ENCODE measurements at places on chromosomes 1 and 21.

DNA sequence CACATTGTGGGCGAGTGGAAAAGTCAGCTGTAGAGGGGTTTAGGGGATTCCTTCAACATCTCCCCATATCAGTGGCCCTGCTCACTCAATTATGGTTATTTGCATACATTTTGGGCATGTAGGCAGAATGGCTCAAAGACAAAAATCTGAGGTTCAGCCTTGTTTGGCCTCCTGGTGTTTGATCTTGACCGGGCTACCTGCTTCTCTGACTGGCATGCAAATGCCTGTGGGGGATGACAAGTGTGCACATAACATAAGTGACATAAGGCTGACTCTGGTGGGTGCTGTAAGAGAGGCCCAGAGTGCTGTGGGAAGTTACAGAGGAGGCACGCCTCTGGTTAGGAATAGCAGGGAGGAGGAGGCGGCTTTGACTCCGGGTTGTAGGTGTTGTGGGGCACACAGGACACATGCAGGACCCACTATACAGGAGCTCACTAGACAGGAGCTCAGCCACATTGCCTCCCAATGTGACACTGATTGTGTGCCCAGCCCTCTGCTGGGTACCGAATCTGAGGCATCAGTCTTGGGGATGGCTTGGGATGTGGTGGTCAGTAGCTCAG is 29.4 kb upstream of the IL19 start:
- DNase-seq = no peak

- DNase-seq = no peak
These were observed 43.5 kb upstream of the SARS1 start for GRCh38 chr1:109170035-109170764.

DNA sequence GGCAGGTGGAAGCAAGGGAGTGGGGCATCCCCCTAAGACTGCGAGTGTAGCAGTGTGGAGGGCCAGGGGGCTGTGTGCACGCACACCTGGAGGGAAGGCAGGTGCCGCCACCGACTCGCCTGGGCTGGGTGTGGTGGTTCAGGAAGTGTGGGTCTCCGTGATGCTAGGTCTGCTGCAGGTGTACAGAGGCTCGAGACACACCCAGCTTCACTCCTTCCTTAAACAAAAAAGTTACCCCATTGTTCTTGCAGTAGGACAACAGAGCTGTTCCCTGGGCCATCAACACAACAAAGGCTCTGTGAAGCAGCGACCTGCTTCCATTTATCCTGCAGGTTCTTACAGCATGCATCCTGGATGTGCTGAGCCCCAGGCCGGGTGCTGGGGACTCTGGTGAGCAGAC is 100.4 kb upstream of the TMEM51 start:
- DNase-seq = no peak

DNA sequence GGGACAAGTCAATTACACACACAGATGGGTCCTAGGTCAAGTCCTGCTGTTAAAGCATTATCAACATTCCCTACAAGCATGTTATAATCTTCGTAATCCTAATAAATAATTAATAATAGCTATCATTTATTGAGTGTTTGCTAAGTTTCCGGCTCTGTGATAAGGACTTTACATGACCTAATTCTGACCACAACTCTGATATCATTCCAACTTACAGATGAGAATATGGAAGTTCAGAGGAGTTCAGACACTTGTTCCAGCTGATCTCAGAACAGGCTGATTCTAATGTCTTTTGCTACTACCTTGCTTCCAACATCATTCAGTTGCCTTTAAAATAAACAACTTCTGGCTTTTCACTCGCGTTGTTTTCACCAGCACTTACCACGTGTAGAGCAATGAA is 770.1 kb upstream of the CXADR start:
- DNase-seq = no peak

DNA sequence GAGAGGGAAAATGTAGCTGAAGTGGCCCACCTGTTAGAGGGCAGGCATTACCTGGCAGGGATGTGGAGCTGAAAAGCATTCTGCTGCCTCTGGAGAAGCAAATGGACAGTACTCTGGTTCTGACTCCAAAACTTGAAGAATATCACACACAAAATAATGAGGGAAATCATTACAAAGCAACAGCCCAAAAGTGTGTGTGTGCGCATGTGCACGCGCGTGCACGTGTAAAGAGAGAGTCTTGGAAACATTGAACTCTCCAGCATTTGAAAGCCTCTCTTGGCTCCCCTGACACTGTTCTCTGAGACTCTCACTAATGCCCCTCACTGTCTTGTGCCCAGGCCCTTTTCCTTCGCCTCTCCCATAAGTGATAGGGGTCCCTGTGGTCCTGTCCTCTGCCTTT is 2.3 kb upstream of the VTCN1 start:
- no peak for DNase-seq

DNA sequence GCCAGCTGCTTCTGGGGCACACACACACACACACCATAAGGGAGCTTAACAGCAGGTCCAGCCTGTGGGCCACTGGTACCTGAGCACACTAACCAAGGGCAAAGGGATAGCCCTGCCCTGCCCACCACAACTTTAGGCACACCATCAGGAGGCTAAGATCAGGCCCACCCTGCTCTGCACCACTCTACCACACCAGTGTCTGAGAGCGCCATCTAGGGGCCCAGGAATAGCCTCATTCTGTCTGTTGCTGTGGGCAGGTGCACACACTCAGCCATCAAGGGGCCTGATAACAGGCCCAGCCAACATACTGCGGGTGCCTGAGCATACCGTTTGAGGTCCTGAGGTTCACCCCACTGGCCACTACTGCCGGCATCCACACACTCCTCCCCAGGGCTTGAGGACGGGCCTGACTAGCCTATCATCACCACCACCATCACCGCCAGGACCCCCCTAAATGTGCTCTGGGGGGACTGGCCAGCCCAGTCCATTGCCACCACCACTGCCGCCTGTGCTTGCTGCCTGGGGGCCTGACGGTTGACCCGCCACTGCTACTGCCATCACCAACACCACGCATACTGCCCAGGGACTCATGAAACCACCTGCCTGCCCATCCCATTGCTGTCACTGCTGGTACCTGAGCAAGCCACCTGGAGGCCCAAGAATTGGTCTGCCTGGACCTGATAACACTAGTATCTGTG is 31.3 kb downstream of the NSL1 start:
- DNase-seq = peak; percentile 70

DNA sequence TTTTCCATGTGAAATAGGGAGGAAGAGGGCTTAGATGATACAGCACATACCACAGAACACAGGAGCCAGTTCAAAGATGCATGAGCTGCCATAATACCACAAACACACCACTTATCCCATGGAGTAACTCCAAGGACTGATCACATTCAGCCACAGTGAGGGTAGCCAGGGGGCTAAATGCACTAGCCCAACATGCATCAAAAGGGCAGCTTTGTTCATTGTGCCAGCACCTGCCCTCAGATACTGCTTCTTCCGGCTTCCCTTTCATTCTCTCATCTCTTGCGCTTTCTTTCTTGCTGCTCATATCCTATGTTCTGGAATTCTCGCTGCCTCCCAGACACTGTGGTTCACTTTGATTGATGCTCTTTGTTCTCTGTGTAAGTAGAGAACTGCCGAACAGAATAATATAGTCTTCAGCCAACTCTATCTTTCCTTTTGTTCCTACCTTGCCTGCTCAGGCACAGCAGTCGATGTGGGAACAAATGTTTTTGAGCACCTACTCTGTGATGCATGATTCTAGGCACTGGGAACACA is 50.0 kb upstream of the SYT6 start:
- no peak for DNase-seq

DNA sequence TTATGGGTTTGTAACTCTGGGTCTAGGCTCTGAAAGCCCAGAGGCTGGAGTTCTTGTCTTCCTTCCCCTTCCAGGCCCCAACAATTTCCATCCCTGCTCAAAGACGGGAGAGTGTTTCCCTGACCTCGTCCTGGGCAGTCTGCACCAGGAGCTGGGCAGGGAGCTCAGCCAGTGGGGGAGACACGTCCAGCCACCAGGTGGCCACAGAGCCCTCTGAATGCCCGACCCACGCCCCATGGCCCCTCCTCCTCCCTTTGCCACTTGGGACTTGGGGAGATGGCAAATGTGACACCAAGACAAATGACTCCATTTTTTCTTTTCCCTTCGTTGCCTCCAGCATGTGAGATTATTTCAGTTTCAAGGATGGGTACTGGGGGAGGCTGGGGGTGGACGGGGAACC is 159.9 kb upstream of the AJAP1 start:
- no peak for DNase-seq

GRCh38 chr1:7669559-7670311 is 101.4 kb upstream of the VAMP3 start:
- DNase-seq = peak; percentile 67

All from stimulated activated naive CD8-positive, alpha-beta T cell treated with anti-CD3 and anti-CD28 coated beads, Interleukin-15, Interleukin-2, amounts not matched to agents 100 U/mL and 50 U/mL, for 24 hours (primary cell).